ENCODE measurements at places on chromosomes 3 and 15.

DNA sequence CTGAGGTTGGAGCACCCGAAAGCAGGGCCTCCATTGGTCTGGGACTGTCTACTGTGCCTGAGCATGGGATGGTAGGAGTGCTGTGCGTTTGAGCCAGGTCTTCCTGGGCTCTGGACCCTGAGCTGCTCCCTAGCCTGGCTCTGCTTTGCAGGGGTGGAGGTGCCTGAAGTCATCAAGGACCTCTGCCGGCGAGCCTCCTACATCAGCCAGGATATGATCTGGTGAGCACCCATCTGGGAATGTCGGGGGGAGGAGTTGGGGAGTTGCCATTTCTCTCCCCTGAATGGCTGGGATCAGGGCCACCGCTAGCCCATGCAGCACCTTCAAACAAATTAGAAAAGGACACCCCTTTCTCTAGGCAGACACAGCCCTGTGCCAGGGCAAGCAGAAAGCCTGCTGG lies 20.7 kb downstream of the DUOX1 start:
- DNase-seq = no peak

GRCh38 chr15:100759698-100760356 lies 119.8 kb upstream of the ALDH1A3 start:
- DNase-seq = no peak

GRCh38 chr3:38829404-38829803 lies 13.4 kb upstream of the SCN10A start:
- peak; percentile 14 for DNase-seq

GRCh38 chr3:167493244-167493643 lies 19.4 kb upstream of the SERPINI2 start:
- no peak for DNase-seq

Data from kidney (tissue), 22 donors.